ENCODE measurements at places on chromosomes 16 and 17. TPM values are rescaled to one million over a fixed set of nuclear protein-coding genes. Genes with fewer than 3 reads are reported as not detected.

PERCC1 gene
- total RNA-seq, result 6.9 TPM

SOX15 gene
- total RNA-seq, result 3.2 TPM

CENPX gene
- total RNA-seq, result 20.3 TPM

CPNE7 gene
- total RNA-seq, result 2.0 TPM

CNGB1 gene
- total RNA-seq, result 50.7 TPM

CIBAR2 gene
- total RNA-seq, result 0.77 TPM

ZG16 gene
- not detected for total RNA-seq

TBC1D3H gene
- total RNA-seq, result not detected

KATNIP gene
- 69.2 TPM for total RNA-seq

PNMT gene
- 1.2 TPM for total RNA-seq

CDRT15 gene
- total RNA-seq, result not detected

OXLD1 gene
- 21.6 TPM for total RNA-seq

KRTAP4-4 gene
- not detected for total RNA-seq

AOC3 gene
- total RNA-seq, result 18.6 TPM

CSF3 gene
- not detected for total RNA-seq

HIGD1B gene
- not detected for total RNA-seq

KRT39 gene
- total RNA-seq, result 0.44 TPM

TOP2A gene
- 62.8 TPM for total RNA-seq

ZNF48 gene
- total RNA-seq, result 18.3 TPM

CMTM2 gene
- total RNA-seq, result not detected

CCDC154 gene
- 0.49 TPM for total RNA-seq

PVALEF gene
- total RNA-seq, result not detected

KRTAP1-4 gene
- total RNA-seq, result not detected

PTX4 gene
- 1.6 TPM for total RNA-seq

TNS4 gene
- 1.8 TPM for total RNA-seq

DHX38 gene
- 52.0 TPM for total RNA-seq

DHRS7C gene
- total RNA-seq, result 1.7 TPM

BOLA2B gene
- 50.9 TPM for total RNA-seq

MYLK3 gene
- 4.6 TPM for total RNA-seq

HEATR9 gene
- total RNA-seq, result not detected

ZKSCAN2 gene
- total RNA-seq, result 21.2 TPM
